NCI-H146 (cell line): ENCODE measurements at places on chromosomes 7 and 10.

- DNase-seq = no peak
Measured at GRCh38 chr7:131640686-131641085, 84.3 kb upstream of the PODXL start.

DNA sequence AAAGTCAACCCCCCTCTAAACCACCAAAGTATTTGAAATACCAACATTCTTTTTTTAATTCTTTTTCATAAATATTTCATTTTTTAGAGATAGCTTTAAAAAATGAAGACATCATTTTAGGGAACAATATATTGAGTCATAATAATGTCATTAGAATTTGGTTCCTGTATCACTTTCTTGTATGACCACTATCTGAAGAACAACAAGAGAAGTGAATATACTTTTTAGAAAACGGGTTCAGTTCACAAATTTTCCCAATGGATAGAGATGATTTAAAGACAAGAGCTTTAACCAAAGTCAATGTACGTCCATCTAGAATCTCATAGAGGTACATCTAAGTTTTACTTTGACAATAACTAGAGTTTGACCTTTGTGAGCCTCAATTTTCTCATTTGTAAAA, 48.2 kb downstream of the CUBN start:
- DNase-seq = no peak

DNA sequence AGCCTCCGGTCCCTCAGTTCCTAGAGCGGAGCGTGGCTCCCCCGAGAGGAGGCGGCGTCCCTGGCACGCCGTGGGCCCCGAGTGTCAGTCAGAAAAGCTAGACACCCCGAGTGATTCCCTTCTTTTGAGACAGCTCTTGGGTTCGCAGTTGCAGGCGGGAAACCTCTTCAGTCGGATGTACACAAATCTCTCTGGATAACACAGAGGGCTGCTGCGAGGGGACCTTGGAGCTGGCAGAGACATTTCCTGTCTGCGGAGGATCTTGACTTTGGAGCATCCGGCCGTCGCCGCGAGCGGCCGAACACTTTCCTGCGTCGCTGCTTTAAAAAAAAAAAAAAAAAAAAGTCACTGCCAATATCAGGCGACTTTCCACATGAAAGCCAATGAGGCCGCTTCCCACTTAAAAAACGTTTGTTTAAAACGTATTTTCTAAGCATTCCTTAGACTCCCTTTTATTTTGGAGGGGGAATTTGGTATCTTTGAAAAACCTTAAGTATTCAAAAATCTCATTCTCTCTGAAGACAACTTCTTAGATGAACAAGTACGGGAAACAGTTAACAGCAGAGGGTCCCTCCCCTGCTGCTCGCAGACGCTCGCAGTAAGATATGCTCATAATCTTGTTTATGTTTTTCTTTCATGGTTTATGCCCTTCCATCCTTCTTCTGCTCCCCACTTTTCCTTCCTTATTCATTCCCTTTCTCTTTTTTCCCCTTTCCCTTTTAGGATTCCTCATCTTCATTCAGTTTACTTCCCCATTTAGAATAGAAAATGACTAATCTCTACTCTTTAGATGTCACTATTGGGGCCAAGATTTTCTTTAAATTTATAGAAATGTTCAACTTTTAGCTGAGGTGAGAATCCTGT, 10.0 kb downstream of the HHEX start:
- peak; percentile 65 for DNase-seq

DNA sequence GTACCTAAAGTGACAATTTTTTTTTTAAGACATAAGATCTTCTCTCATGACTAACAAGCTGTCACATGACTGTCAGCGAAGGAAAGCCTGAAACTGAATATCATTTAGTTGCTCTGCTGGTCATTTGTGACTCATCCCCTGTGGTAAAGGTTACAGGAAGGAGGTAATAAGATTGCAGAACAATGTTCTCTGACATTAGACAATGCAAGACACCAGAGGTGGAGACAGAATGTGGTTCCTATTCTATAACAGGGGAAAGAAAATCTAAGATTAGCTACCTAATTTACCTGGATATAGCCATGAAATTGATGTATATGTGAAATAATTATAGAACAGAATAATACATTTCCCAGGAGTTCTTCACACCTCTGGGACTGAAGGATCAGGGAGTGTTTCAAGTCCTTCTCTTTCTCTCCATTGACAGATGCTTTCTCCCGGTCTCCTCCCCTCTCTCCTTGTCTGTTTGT, 47.7 kb downstream of the LRGUK start:
- DNase-seq = no peak

GRCh38 chr7:124426621-124427020, 339.0 kb downstream of the GPR37 start:
- no peak for DNase-seq

DNA sequence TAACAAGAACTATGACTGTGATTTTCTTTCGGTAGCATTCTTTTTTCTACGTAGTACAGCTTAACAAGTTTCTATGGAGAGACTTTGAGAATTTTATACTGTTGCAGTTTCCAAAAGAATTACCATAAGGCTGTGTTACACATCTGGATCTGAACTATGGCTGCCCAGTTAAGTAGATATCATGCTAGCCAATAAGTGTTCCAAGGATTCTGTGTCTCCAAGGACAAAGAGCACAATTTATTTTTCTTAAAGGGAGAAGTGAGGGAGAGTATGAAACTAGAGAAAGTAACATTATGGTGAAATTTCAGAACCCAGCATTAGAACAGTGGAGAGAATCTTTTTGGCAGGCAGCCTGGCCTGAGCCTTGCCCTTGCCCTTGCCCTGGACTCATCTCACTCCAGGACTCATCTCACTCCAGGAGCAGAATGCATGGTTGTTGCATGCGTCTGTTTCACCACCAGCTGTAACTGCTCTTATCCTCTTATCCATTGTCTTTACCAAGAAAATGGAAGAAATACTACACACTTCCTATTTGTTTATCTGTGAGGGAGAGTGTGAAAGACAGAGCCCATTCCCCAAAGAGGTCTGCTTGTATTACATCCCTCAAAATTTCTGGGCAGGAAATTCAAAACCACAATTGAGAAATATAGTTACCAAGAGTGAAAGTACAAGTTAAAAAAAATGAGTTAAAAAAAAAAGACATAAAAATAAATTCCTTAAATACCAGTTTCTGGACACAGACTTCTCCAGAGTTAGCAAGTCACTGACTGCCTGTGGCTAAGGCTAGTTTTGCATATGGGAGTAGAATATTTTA, 1067.5 kb downstream of the NRG3 start:
- no peak for DNase-seq

DNA sequence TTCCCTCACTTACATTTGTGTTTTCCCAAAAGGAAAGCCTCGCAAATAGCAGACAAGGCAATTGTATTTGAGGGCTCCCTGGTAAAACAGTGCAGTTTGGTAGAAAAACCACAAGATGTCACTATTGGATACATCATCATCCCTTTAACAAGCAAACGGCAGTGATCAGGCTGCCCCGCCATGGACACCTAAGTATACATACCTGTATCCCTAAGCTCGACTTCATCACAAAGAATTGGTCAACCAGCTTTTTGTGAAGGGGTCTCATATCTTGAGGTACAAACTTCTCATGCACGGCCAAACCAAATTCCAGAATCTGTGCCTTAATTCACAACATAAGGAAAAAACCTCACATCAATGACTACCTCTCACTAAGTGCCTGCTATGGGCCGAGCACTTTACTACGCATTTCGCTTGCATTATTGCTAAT, 179.5 kb upstream of the IMMP2L start:
- DNase-seq = peak; percentile 64

DNA sequence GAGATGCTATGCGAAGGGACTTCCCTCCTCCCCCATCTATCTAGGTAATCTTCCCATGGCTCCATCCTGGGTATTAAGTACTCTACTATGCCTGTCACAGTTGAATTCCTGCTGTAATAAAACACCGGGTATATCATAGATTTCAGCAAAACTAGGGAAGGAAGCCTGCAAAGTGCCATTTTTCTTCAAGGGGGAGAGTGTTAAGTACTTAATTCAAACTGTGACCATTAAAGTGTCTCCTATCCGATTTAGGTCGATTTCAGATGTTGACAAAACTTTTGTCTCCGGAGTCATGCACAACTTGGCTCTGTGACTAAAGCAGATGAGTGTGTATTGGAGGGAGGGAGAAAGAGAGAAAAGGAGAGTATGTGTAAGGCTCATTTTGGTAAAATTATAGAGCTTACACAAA, 4.6 kb downstream of the HOXA4 start:
- DNase-seq = no peak

DNA sequence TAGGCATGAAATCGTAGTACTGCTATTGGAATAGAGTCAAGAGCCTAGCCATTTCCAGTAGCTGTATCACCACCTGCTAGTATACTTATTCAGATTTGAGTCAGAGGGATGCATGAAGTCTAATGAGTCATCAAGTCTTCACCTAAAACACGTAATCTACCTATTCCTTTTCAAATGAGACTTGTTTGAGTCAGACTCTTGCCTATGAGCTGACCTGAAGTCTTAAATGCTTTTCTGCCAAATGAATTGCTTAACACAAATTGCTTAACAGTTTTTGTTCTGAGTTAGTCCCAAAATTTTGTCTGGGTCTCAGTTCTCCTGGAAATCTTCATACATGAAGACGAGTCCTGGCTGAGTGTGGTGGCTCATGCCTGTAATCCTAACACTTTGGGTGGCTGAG, 165.2 kb downstream of the GNAT3 start:
- no peak for DNase-seq

DNA sequence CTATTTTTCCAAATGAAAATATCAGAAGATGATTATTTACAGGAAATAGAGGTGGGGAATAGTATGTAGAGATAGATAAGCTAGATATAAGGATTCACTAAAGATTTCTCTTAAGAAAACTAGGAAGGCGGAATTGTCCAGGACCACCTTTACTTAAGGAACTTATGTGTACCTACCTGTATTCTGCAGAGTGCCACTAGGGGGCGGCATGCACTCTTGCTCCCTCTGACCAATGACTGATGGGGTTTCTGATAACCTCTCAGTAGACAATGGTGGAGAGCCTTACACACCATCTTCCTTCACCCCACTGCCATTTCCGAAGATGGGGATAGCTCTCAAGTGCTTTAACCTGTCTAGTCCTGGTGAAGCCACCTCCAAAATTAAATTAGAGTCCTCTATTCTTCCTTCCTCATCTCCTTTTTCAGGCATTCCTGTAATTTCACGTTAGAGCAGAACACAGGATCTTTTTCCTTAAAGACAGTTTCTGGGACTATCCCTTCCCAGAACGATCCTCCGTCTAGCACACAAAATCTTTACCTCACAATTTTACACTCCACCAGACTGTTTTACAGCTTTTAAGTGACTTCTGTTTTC, 453.1 kb downstream of the SORCS1 start:
- DNase-seq = peak; percentile 15

DNA sequence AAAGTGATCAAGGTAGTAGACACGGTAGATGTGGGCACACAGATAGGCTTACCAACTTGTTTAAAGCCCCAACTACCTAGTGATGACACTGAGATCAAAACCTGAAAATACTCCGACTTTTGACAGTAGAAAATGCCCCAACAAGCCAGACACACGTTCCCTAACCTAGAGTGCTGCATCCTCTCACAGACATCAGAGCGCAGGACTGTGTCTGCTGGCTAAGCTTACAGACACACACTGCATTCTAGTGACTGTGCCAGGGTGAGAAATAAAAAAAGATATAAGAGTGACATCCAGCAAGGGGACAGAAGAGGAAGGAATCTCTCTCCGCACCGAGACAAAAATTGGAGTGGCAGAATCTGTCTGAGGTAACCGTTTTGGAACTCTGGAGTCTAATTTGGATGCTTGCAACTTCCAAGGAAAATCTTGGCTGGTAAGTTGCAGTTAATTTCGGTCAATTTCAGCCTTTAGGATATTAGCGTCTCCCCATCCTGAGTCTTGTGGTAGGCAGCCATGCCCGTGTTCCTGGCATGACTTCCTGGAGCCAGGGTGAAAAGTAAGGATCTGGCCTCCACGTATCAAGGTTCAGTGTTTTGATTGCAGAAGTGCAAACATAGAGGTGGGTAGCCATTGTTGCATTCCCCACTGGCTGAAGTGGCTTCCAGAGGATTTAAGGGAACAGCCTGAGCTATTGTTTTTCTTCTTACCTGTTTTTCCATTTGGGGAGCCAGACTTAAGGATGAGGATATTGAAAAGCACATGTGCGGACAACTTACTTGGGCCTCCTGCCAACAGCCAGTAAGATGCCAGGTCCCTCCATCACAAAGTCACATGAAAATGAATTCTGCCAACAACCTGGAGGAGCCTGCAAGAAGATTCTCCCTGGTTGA, 124.1 kb downstream of the SMURF1 start:
- no peak for DNase-seq

GRCh38 chr7:134855442-134855841, 76.0 kb downstream of the CALD1 start:
- DNase-seq = no peak

DNA sequence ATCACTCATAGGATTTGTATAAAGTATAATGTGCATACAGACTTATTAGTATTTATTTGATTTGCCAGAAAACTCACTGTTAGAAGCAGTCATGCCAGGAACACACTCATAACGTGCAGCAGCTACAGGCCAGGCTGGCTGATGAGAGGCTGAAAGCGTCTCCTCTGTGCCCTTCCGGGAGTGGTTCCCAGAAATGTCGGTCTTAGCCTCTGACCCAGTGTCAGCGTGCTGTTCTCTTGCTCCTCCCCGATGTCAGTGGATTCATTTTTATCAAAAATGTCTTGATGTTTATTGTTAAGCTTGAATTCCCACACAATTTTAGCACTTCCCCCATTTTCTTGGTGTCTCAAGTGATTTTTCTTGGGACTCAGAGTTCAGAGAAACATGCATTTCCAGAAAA, 33.3 kb upstream of the GARS1 start:
- no peak for DNase-seq

DNA sequence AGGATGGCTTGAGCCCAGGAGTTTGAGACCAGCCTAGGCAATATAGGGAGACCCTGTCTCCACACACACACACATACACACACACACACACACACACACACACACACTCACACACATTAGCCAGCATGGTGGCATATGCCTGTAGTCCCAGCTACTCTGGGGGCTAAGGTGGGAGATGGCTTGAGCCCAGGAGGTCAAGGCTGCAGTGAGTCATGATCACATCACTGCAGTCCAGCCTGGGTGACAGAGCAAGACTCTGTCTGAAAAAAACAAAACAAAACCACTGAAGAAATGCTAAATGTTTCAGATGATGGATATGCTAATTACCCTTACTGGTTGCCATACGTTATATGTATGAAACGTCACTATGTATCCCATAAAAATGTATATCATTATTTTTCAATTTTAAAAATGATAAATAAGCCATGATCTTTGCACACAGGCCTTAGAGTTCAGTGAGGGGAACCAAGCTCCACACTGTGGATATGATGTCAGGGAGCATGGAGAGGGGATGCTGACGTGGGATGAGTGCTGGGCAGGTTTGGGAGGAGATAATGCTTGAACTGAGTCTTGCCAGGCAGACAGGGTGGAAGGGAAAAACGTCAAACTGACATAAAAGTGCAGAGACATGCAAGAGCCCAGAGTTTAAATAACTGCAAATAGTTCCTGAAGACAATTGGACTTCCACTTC, 45.9 kb upstream of the ARHGAP12 start:
- DNase-seq = no peak
